ENCODE measurements at places on chromosomes 5 and 9.
A peak's percentile ranks its signal among the peaks of the same experiment; 100 is the strongest.

DNA sequence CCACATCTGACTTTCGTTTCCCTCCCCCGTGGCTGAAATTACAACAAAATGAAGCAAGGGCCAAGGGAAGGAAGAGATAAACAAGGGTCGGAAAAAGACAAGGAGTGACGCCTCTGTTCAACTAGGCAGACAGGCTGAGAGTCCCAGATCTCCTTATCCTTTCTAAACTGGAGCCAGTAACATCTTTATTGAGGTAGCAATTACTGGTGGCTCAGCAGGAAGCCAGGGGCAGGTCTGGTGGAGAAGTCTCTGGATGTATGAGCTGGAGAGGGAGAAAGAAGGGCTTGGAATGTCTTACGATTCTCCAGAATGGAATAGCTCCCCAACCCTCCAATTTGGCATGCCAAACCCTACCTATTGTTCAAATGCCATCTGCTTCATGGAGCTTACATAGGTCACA is 190.8 kb upstream of the BRINP1 start:
- DNase-seq: no peak

GRCh38 chr9:125260561-125260960 is 1.1 kb upstream of the GAPVD1 start:
- no peak for DNase-seq

GRCh38 chr5:25334350-25334749 is 689.6 kb upstream of the CDH10 start:
- no peak for DNase-seq

- no peak for DNase-seq
Observed at GRCh38 chr5:98795243-98795642, 21.8 kb downstream of the RGMB start.

DNA sequence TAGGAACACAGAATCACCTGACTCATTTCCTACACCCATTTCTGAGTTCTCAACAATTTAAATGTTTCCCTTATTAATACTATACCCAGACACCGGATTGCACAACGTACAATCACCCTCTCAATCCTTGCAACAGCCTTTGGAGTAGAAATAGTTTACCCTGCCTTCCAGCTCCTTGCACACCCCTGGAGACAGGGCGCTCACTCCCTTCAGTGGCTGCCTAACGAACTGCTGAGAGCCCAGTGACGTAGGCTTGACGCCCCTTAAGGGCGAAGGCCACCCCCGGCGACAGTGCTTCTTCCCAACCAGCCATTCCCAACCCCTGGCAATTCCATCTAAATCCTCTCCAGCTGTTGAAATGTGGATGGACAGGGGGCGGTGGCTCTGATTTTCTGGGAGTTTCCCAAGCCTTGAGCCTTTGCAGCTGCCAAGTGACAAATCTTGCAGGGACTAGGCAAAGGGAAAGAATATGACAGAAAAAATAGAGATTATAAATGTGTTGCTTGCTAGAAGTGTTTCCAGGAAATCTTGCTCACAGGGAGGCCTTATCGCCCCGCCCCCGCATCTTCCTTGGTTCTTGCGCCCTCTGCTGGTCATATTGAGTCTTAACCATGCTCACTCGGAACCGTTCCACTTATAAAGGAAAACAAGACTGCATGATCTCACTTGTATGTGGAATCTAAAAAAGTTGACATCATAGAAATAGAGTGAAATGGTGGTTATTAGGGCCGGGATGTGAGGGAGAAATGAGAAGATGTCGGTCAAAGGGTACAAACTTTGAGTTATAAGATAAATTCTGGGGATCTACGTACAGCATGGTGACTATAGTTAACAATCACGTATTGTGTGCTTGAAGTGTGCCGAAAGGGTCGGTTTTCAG is 7.6 kb upstream of the BARX1 start:
- DNase-seq: peak; percentile 80

DNA sequence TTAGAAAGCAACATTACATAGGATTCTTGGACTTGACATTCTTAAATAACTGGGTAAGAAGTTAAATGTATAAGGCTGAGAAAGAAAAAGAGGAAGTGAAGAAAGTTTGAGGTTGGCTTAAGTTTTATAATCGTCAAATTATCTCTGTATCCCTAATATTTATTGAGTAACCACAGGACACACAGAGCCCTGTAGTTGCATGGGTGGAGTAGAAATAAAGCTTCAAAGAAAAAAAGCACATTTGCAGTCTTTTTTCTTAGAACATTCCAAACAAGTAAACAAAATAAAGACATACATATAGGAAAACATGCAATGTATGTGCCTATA is 137.0 kb downstream of the CCDC192 start:
- peak; percentile 68 for DNase-seq

DNA sequence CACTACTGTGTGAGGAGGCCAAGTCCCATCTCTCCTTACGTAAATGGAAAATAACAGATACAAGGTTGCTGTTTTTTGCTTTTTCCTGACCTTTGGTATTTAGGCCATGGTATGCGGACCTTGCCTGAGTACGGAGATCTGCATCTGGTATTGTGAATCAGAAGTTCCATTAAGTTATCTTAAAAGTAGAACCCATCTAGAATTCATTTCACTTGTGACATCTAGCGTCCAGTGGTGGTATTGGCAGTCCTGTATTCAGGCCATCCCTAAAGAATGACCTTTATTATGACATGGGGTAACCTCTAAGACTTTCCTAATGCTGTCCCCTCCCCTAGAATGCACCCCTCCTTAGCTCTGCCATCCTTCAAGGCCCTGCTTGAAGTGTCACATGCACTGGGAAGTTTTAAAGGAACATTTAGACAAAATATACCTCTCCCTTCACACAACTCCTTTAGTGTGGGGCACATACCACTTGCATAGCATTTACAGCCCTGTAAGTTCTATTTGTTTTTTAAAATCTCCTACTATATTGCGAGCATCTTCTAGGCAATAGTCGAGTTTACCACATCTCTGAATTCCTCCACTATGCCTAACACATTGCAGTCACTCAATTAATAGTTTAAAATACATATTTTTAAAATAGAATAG is 1.9 kb upstream of the SPDL1 start:
- DNase-seq: peak; percentile 70

DNA sequence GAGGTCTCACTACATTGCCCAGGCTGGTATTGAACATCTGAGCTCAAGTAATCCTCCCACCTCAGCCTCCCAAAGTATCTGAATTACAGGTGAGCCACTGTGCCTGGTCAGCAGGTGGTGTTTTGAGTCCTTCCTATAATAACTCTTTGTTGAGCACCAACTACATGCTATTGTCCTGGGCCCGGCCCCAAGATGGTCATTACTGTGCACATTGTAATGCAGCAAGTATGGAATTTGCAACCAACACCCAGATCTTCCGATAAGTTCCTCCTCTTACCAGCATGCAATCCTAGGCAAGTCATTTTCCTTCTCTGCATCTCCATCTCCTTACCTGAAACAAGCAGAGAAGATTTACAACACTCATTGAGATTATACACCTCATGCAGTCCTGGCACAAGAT is 510.3 kb upstream of the KLF4 start:
- no peak for DNase-seq

DNA sequence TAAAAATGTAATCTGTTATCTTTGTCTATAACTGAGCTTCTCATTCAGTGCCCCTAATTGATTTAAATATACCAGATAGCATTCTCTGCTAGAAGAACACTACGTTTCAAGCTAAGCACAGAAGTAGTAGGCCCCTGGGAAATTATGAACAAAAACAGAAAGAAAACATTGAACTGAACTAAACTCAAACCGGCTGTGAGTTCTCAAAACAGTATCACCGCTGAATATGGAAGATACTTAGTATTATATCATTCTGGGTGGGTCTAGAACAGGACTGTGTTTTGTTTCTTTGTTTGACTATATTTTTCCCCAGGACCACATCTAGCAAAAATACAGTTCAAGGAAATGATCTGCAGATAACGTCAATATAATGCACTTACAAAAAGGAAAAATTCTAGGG is 95.1 kb upstream of the HMHB1 start:
- no peak for DNase-seq

GRCh38 chr5:116411101-116411571 is 163.5 kb downstream of the SEMA6A start:
- DNase-seq: no peak

Data from inflammatory macrophage treated with lipopolysaccharide for 4 hours (primary cell).